Activated T-cell treated with anti-CD3 and anti-CD28 coated beads for 4 hours (primary cell): ENCODE measurements at places on chromosomes 3 and 15.
A peak's percentile ranks its signal among the peaks of the same experiment; 100 is the strongest.

GRCh38 chr15:66848686-66849392 lies 146.8 kb downstream of the SMAD6 start:
- DNase-seq = no peak

DNA sequence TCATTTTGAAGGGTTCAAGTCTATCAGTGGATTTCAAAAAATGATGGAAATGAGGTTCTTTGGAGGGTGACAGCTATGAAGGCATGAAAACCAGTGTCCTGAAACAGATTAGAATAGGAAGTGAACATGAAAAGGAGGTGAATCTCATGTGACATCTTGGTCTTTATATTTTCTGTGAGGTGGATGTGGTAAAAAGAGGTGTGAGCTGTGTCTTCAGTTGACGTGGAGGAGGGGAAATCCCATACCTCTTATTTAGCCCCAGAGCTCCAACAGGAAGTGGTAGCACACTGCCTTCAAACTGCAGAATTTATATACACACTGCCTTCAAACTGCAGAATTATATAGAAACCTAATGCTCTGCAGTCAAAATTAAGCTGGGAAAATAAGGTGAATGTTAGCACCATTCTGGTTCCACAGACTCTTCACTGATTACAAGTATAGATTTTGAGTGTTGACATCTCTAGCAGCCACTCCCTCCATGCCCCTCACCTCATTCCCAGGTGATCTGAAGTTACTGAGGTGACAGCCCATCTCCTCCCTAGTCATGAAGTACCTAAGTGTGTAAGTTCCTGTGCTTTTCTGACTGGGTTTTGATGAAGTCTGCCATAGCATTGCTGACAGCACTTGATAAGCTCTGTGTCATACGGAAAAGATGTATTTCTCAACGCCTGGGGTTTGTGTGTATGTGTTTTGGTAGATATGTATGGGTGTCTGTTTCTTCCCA lies 2.7 kb downstream of the RAB8B start:
- DNase-seq = peak; percentile 23

DNA sequence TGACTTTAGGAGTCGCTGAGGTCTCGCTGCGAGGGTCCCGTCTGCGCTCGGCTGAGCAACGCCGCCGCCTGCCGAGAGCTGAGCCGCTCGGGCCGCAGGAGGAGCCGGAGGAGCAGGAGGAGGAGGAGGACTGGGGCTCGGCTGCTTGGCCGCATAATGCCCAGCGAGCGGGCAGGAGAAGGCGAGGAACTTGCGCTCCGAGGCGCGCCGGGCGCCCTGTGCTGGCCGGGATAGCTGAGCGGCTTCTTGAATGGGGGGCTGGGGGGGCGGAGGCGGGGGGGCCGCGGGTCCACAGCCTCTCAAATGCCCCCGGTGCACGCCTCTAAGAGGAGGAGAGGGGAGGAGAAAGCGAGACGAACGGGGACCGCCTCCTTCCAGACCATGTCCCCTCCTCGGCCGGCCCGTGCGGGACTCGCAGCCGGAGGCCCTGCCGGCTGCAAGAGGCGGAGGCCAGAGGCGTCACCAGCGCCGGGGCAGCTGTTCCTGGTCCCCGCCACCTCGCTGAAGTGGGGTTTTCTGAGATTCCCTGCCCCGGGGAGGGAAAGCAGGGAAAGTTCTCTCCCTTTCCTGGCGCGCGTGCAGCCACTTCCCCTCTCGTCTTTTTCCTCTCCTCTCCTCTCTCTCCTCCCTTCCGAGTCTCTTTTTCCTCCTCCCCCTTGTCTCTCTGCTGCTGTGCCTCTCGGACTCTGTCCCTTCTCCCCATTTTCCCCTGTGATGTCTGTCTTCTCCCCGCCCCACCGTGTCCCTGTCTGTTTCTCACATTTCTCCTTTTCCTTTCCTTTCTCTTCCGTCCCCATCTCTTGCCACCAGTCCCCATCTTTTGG lies at the start of gene ADAMTS9:
Gene ADAMTS9 (minus strand): TSS at position 220 of the 824 bp plus-strand sequence. CDS start 343 bp downstream, outside the sequence.
- no peak for DNase-seq

- peak; percentile 55 for DNase-seq
These were observed 795 bp upstream of the MYNN start for GRCh38 chr3:169772305-169772896.

DNA sequence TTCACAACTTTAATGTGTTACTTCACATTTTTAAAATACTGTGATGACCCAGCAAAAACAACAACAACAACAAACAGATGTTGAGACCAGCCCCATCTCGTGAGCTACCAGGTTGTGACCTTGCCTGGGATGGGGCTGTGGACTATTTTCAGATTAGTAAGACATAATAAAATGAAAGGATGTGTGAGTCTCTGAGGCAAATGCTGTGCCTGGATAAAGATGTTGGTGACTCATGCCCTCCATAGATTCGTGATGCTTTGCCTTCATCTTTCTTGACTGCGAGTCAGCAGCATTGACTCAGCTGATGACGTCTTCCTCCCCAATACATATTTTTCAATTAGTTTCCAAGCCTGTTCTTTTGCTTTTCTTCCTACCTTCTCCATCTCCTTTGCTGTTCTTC lies 453.0 kb upstream of the CFAP20DC start:
- DNase-seq = peak; percentile 7

DNA sequence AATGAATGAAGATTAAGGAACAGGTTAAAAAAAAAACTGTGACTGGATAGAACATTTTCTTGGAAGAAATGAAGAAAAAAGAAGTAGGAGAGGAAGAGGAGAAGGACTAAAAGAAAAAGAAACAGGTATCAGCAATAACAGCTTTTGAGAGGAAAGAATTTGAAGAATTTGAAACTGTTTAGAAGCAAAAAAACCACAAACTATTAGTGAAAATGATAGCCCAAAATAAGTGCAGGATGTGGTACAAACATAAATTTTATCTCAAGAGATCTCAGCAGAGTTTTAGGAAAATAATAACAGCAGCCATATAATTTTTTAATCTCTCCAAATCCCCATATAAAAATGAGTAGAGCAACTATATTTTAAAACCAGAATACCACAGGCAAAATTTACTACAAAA lies 8.8 kb upstream of the A4GNT start:
- no peak for DNase-seq

DNA sequence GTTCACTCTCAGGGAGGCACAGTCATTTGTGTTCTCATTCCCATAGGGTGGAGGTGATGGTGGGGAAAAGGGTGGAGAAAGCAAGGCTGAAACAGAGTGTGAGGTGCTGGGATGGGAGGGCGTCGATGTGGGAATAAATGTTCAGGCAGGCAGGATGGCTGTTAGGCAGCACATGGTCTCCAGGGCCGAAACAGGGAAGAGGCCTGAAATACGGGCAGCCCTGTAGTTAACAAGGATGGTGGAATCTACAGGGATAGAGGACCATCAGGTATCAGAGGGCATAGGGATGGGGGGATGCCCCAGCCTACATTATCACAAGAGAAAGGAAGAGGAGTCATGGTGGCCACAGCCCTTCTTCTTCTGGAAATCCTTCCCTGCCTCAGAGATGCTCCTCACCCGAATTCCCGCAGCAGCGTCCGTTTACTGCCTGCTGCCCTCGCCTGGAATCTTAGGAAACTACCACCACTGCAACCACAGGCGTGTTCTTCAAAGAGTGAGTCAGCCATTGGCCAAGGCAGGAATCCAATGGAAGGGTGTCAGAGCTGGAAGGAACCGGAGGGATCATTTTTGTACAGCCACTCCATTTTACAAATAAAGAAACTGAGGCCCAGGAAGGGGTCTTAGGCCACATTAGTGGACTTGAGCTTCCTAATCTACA lies 49.7 kb upstream of the POMGNT2 start:
- DNase-seq = no peak

DNA sequence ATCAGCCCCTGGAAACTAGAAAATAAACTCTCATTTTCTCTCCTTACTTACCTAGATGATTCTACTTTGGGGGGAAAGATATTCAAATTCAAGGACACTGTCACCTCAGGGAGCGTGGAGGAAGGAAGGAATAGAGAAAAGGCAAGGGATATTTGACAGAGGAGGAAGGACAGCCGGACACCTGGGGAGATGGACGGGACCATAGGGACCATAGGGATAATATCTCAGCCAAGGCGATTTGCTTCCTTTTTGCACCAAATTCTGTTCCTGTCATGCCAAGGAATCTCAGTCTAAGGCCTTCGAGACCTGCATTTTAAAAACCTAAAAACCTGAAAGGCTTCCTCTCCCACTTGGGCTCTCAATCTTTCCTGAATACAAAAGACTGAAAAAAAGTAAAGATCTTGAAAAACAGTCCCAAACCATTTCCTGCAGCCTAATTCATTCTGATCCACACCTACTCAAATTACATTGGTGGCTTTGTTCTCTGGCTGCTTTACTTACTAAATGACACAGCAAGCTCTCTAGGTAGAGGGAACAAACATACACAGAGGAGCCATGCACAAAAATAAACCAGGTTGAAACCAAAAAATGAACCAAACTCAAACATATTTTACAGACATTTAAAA lies 73.9 kb upstream of the SLC24A5 start:
- DNase-seq = no peak

DNA sequence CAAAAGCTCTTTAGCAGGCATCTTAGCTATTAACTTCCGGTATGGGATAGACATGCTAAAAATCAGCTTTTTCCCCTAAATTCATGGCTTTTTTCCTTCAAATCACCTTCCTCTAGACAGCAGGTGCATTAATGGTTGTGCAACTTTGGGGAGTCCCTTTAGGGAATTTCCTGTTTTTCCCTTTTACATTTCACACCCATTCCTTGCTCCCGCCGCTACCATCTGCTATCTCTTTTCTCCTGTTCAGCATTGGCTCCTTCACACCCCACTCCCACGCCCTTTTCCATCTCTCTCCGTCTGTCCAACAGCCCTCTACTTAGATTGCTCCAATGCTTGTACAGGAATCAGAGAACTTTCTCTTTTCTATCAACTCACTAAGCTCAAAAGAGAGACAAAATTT lies 43.4 kb downstream of the FEZF2 start:
- DNase-seq = no peak

- no peak for DNase-seq
These were observed 304.5 kb downstream of the OTOL1 start for GRCh38 chr3:161800985-161801559.

DNA sequence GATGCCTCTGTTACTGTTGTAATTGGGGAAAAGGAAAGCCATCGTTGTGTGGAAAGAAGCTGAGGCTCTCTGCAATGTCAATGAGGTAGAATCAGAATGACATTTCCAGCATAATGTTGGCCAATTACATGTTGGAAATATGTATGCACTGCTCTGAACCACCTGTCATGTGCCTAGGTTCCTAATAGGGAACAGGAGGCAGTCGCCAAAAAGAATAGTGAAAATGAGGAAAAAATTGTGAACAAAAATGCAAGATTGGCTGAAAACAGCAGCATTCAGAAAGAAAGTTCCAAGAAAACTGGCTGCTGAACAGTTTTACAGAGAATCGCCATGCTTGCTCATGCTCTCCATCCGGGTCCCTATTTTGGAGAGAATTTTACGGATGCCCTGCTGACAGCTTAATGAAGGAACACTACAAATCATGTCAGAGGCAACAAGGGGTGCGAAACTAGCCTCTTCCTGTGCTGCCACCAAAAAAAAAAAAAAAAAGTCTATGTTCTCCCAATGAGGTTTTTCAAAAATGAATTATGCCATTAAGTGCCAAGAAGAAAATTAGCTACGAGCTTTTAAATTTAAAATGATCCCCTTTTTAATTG lies 305.9 kb upstream of the ARRDC4 start:
- no peak for DNase-seq

DNA sequence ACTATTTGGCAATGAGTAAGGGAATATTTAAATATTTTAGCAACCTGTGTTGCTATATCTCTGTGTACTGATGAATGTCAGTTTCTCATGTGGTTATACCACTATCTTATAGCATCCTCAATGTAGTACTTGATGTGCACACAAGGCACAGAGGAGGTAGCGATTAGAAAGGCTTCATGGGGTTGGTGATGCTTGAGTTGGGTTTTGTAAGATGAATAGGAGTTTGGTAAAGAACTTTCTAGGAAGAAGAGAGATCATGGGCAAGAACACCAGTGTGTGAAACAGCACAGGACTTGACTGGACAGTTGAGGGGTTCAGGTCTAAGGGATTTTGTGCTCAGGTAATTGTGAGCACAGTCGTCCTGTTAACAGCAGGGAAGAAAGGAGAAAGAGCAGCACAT lies 38.1 kb downstream of the LPP start:
- no peak for DNase-seq

DNA sequence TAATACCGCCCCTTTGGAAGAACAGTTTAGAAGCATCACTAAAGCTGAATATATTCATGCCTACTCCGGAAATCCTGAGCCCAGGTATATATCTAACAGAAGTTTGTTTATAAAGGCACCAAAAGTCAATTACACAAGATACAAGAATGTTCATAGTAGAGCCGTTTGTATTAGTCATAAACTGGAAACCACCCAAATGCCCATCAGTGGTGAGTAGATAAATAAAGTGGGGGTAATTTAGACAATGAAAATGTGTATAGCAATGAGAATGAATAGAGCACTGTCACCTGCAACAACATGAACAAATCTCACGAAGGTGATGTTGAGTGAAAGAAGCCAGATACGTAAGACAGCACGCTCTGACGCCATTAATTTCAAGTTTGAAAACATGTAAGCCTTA lies 68.3 kb upstream of the GLCE start:
- DNase-seq = no peak

DNA sequence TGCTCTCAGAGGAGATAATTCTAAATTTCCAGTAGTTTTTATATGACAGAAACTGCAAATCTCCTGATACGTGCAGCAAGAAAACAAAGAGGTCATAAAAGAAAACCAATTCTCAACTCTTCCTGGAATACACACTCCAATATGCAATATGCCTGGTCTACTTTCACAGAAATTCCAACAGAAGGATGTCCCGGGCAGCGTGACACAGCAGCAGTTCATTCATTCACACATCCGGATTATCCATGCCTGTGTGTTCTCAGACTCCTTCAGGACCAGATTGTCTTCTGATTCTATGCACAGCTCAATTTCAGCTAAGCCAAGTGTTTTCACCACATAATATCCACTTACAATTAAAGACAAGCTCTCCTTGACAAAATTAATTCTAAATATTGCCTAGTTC lies 64.3 kb downstream of the FBN1 start:
- DNase-seq = no peak

- DNase-seq = no peak
These were observed 48.9 kb upstream of the TCF12 start for GRCh38 chr15:56869573-56869972.
